ENCODE measurements at places on chromosomes 5 and 9.
A peak's percentile ranks its signal among the peaks of the same experiment; 100 is the strongest.

GRCh38 chr9:84701801-84702200, 32.3 kb downstream of the NTRK2 start:
- DNase-seq = no peak

GRCh38 chr5:2499917-2500316, 251.6 kb downstream of the IRX2 start:
- DNase-seq = no peak

DNA sequence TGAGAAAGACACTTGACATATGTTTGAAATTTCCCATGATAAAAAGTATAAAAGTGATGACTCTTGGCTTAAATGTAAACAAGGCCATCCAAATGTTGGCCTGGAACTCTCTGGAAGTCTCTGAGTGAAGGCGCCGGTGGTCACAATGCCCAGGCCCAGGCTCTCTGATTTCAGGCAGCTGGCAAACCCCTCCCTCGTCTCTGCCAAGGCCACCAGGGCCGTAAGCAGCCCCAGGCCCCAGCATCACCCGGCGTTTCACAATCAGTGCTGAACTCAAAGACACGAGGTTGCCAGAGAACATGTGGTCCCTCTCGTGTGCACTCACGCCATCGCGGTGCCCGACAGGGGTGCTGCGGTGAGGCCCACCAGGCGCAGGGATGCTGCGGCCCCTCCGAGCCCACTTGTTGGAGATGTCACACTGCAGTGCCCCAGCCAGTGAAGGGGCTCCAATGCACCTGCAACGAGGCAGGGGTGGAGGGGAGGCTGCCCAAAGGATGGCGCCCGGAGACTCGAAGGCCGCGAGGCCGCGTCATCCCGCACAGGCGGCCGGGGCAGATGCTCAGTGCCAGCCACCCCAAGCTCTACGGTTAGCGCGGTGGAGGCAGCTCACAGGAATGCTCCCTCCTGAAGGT, 15.0 kb downstream of the LPCAT1 start:
- no peak for DNase-seq

DNA sequence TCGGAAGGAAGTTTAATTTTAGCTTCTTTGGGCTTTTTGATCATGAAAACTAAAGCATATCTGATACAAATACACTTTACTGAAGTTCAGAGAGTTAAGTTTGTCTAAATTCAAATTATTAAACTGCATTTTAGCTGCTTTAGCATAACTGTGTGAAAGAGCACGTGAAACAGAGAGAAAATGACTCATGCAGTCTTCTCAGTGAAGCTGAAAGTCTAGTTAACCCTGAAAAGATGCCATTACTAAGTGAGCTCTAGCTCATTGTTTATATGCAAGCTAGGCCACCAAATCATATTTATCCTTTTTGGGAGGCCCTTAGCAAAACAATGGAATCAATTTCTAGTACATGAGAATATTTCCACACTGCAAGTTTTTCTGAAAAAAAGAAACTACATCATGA, 27.6 kb downstream of the TPD52L3 start:
- DNase-seq = no peak

DNA sequence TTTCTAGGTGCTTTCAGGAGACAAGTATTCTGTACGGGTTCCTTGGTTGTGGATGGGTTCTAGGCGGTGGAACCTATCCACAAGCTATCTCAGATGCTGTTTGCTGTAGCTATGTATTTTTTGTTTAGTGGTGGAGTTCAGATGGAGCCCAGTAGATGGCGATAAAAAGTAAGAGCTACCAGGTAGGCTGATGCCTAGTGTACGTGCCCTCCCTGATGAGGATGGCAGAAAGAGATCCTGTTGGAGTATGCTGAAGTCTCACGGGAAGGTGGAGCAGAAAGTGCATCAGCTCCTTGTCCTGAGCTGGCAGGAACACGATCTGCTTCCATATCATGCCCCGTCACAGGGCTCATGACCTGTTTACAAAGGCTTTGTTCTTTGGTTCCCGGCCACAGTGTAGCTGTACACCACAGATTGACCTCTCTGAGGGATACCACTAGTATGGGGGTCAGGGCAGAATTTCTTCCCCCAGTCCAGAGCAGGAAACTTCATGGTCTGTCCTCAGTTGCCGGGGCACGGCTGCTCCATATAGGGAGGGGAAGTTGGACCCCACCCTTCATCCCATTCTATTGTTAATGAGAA, 12.6 kb upstream of the UGT3A2 start:
- no peak for DNase-seq

- DNase-seq = no peak
Observed at GRCh38 chr5:59673438-59674058, 220.0 kb downstream of the PDE4D start.

GRCh38 chr5:16755641-16756040, 138.8 kb upstream of the RETREG1 start:
- no peak for DNase-seq

- DNase-seq = no peak
Observed at GRCh38 chr5:112915831-112916230, 6.2 kb downstream of the REEP5 start.

DNA sequence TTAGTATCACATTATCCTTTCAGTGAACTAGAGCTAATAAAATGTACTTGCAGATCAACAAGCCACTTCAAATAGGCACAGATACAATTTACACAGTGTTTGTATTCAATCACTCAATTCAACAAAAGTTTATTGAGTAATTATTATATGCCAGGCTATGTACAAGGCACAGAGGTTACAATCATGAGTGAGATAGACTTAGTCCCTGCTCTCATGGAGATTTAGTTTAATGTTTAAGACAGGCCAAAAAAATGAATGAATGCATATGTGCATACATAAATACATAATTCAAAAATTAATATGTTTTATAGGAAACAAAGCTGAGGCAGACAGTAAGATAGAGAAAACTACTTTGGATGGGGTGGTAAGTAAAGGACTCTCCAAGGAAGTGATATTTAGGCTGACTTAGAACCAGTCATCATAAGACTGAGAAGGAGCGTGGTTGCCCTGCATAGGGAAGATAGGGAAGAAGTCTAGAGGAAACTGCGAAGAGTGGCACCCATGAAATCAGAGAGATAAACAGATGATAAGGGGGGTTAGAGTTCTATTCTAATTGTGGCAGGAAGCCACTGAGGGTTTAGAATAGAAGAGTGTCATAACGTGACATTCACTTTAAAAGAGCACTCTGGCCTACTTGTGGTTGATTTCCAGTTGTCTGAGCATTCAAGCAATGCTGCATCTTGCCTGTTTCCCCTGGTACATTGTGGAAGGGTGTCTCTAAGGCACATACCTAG, 49.7 kb upstream of the GRAMD2B start:
- DNase-seq = no peak

- DNase-seq = no peak
Observed at GRCh38 chr9:18999173-18999785, 33.7 kb downstream of the SAXO1 start.

DNA sequence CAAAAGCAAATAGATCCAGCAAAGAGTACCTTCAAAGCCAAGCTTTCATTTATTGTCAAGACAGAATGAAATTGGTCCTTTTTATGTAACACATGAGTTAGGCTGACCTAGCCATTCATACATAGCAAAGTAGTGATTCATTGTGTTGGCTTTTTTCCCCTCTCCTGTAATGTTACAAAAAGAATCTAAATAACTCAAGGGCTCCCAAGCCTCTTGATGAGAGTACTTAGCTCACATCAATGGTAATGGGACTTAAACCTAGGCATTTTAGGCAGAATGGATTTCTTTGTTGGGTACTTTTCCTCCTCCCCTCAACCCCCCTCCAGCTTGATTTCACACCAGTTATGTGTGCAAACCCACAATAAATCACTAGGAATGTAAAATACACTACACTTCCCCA, 123.7 kb downstream of the EBF1 start:
- no peak for DNase-seq

DNA sequence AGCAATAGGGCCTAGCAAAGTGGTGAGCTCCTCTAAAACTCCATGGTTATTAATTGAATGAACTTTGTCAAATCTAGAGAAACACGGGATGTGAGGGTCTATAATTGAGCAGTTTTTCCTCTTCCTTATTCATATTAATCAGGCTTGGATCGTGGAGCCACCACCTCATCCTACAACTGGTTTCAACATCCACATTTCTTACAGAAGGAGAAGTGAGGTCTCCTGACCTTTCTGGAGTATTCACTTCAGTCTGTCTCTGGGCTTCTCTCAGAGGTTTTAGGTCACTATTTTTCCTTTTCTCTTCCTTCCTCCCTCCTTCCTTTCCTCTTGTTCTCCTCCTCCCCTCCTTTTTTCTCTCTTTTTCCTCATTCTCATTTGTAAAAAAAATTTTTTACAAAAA, 177.3 kb upstream of the ACTBL2 start:
- DNase-seq = no peak

DNA sequence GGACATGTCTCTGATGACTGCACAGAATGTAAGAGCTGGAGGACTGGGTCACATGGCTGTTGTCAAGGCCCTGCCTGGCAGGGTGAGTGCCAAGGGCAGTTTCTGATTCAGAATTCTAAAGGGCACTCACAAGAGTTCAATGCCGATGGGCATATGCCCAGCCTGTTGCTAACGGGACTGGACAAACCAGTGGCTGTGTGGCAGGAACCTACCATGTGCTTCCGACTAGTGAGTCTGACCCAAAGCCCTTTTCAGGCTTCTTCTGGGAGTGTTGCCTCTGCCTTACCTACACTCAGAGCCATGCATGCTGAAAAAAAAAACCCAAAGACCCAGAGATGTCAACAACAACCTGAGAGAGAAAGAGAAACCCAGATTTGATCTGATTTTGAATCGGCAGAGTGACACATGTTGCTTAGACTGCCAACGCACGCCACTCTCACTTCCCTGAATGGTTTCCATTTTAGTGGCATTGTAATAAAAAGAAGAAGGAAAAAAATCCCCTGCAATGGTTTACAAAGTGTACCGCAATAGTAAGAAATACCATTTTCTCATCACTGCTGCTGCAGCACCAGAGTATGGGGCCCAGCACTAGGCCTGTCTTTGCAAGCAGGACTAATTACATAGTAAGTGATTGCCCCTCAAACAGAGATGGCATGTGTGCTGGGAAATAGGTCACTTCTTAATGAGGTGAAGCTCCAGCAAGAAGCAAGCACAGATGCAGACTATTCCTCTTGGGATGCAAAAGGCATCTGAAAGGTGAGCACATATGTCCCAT, 194.3 kb downstream of the PALM2AKAP2 start:
- peak; percentile 2 for DNase-seq

DNA sequence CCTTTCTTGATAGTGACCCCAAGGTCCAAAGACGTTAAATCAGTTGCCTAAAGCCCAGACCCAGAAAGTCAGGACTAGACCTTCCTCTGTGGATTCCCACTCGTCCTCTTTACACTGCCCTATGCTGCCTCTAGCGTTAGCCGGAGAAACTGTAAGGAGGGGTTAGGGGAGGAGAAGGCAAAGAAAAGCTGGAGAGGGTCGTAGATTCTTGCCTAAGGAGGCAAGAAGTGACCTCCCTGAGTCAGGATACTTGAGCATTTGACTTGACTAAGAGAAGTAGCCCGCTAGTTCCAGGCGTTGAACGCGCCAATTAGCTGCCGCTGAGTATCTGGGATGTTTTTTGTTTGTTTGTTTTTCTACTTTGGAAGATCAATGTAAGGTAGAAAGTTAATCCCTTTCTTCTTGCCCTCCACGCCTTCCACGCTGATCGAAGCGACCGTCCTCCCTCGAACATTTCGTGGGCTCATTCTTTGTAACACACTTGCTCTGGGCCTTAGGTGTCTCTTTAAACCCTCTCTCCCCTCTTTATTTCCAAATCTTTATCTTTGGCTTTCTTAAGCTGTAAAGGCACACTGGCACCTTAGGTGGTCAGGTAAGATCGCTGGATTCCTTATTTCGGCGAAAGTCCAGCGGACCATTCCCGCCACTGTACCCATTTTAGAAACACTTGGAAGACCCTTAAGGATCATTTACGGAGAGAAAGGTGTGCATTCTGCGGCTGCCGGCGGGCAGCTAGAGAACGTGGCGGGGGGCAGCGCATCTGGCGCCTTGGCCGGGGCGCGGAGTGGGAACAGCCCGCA, 5.1 kb upstream of the RGMB start:
- no peak for DNase-seq

DNA sequence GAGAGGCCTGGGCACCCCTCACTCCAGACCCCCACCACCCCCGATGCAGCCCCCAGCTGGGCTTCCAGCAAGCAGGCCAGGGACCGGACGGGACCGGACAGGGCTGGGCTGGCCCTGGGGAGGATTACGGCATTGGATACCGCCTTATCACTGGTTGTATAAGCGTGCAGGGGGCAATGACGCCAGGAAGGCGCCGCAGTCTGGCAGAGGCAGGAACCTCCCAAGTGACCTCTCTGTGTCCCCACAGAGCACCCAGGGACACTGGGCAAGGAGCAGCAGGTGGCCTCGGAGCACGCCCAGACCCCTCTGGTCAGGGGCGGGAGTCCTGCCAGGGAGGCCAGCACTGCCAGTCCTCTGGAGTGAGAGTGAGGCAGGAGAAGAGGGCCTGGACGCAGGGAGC, 723 bp upstream of the LCN15 start:
- DNase-seq = no peak

DNA sequence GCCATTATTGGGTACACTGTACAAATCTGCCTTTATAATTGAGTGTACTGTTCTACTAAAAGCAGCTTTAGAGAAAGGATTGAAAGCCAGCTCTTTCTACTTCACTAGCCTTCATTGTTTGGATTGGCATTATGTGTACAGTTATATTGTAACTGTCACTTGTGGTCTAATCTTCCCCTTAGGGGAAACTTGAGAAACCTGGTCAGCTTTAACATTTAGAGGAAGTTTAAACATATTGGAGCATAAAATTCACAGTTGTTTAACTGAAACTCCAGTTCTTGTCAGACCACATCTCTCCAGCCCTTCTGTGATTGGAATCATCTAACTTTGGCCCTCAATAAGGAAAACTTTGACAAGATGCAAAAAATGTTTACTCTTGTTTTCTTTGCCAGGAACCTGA, 24.6 kb downstream of the PIK3R1 start:
- DNase-seq = no peak
